ENCODE measurements at places on chromosomes 7 and 10.

- DNase-seq = no peak
Measured at GRCh38 chr10:70688828-70689227, 16.5 kb downstream of the ADAMTS14 start.

DNA sequence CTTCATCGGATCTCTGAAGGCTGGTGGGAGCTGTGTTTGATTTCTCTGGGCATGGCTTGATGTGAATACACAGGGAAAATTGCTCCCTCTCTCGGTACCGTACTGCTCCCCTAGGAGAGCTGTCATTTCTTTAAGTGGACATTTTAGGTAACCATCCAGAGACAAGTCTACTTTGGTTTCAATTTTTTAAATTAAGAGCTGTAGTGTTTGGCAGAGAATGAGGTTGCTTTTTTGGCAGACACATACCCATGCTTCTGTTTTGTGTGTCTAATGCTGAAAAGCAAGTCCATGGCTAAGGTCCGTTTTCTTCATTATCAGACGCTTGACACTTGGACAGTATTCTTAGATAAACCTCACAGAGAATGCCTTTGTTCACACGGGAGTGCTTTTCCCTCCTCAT, 61.3 kb upstream of the TRIL start:
- no peak for DNase-seq

DNA sequence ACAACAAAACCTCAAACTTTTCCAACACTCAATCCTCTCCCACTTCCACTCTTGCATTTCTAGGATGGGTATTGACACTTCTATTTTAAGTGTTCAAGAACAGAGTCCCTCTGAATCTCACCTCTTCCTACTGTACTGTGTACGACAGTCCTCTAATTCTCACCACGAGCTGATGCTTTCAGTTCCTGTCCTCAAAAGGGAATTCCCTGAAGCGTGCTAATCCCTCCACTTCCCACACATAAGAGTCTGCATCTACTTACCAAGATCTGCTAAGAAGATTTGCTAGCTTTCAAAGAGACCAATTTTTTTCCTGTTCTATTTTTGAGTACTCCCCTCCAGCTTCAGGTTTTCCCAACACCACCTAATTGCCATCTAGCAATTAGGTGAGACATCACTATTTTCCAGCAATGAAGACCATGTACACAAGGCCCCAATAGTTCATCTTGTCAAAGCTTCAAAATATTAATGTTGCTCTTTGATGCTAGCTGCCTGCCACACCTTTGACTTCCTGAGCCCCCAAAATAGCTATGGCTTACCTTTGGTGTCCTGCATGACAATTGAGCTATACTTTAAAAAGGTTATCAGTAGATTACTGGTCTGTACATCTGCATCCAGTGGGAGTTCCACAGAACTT, 54.4 kb downstream of the ARMH3 start:
- peak; percentile 7 for DNase-seq

GRCh38 chr7:51666266-51666665, 349.7 kb upstream of the COBL start:
- DNase-seq = no peak

- DNase-seq = peak; percentile 51
Measured at GRCh38 chr7:17274551-17275245, 23.8 kb upstream of the AHR start.

GRCh38 chr7:18357691-18358090, 137.9 kb upstream of the HDAC9 start:
- DNase-seq = peak; percentile 7

DNA sequence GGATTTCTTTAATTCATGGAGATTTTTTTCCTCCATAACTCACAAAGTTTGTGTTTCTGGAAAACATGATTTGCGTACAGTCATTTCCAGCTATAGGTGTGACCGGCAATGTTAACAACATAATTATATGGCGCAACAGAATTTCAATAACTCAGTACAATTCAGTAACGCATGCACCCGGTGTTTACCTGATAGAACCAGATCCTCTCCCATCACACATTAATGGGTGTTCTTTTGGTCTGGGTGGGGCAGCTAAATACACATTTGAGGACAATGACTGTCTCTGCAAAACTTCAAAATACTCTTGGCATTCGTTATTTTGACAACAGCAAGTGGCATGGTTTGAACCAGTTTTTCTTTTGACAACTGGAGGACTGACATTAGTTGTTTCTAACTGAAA, 102.3 kb downstream of the KLF6 start:
- no peak for DNase-seq

GRCh38 chr7:156380261-156380660, 260.3 kb upstream of the RNF32 start:
- DNase-seq = no peak

DNA sequence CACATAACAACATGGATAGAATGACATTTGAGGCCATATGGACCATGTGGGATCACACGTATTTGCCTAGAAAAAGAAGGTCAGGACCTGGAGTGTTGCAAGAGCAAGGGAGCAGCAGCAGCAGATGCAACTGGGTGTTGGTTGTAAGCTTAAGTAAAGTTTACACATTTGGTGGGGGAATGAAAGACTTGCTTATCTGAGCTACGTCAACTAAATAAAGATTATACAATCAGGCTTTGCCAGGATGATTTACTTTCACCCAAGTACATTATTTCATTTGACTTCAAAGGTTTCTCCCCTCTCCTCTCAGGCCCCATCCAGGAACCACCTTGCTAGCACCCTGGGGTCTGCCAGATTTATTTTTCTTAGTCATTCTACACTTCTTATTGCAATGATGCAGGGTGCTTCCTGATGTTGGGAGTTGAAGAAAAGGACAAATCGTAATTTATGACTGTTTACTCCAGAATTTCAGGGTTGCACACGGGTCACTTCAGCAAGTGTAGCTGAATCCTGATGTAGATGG, 591.9 kb upstream of the IGFBP3 start:
- no peak for DNase-seq

DNA sequence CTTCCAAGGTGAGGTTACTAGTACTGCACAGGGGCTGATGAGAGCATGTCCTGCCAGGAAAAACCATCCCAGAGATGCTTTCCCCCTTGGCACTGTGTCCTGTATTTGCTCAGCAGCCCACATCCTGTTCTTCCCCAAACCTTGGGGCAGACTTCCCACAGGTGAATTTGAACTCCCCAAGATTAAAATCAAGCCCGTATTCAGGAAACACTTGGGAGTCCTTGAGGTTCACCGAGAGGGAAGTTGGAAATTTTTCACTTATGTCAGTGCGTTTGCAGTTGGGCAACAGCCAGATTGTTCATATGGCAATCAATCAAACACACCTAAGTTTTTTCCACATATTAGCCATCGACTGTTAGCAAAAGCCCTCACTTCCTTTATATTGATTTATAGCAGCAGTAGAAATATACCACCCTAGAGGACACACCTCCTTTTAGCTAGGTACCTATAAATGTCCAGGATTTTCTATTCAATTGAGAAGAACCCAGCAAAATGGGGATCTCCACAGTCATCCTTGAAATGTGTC, at the start of gene DMBT1:
DMBT1 (plus strand) TSS at position 476 of the 526 bp plus-strand sequence; CDS start at position 493, 17 bp downstream.
- no peak for DNase-seq

GRCh38 chr7:77629797-77630196, 66.5 kb upstream of the RSBN1L start:
- no peak for DNase-seq

- no peak for DNase-seq
Measured at GRCh38 chr7:14340393-14341074, 351.1 kb upstream of the ETV1 start.

DNA sequence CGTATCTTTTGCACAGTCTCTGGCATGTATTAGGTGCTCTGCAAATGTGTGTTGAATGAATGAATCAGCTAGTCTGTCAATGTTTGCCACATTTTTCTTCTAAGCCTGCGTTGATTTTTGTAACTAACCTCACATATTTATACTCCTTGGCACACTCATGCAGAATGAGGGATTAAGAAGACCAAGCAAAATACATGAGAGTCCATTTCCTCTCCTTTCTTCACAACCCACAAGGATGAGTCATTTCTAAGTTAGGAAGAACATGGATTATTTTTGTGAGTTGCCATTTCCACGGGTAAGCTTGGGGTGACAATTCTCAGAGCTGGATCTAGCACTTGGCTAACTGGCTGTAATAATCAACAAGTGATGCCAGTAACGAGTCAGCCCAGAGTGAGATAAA, 158.8 kb downstream of the TWIST1 start:
- no peak for DNase-seq

GRCh38 chr7:38671911-38672905, 41.0 kb upstream of the AMPH start:
- DNase-seq = no peak

Data from activated CD4-positive, alpha-beta T cell treated with anti-CD3 and anti-CD28 coated beads, Interleukin-2, amount 50 U/mL, for 16 hours (primary cell).